ENCODE measurements at places on chromosomes 1 and 21.

GRCh38 chr1:34406833-34407539, 230.3 kb downstream of the C1orf94 start:
- DNase-seq = no peak

- DNase-seq = no peak
Measured at GRCh38 chr1:156527584-156527983, 27.0 kb upstream of the MEF2D start.

- no peak for DNase-seq
Measured at GRCh38 chr1:110687250-110687649, 12.5 kb upstream of the KCNA3 start.

- no peak for DNase-seq
Measured at GRCh38 chr1:197073978-197074377, 6.9 kb upstream of the F13B start.

GRCh38 chr1:230842801-230843200, 25.5 kb downstream of the C1orf198 start:
- DNase-seq = no peak

- DNase-seq = no peak
Measured at GRCh38 chr1:65813956-65814355, 21.3 kb downstream of the PDE4B start.

- DNase-seq = no peak
Measured at GRCh38 chr1:171663854-171664575, 11.5 kb upstream of the MYOC start.

- no peak for DNase-seq
Measured at GRCh38 chr1:246041360-246041759, 465.7 kb downstream of the SMYD3 start.

- no peak for DNase-seq
Measured at GRCh38 chr1:230536641-230537155, 105.6 kb upstream of the COG2 start.

DNA sequence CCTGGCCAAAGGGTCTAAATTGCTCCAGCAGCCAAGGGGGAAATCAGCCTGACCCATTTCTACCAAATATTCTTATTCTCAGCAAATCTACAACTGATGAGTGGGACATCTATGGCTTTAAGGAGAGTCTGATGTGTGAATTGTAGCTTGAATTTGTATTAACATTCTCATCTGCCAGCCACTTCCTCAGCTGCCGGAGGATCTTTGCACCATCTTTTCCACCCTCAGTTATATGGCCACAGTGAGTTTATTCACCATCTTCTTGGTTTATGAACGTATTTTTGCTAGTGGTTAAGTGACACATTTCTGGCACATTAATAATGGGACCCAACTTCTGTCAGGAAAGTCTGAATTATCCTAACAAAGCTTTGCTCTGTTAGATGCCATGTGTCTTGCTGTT, 69.6 kb downstream of the COLGALT2 start:
- DNase-seq = no peak

GRCh38 chr1:11541236-11541635, 62.3 kb downstream of the DISP3 start:
- no peak for DNase-seq

GRCh38 chr1:116178837-116179236, 67.6 kb downstream of the MAB21L3 start:
- DNase-seq = no peak

GRCh38 chr1:180646093-180646492, 14.3 kb downstream of the XPR1 start:
- no peak for DNase-seq

DNA sequence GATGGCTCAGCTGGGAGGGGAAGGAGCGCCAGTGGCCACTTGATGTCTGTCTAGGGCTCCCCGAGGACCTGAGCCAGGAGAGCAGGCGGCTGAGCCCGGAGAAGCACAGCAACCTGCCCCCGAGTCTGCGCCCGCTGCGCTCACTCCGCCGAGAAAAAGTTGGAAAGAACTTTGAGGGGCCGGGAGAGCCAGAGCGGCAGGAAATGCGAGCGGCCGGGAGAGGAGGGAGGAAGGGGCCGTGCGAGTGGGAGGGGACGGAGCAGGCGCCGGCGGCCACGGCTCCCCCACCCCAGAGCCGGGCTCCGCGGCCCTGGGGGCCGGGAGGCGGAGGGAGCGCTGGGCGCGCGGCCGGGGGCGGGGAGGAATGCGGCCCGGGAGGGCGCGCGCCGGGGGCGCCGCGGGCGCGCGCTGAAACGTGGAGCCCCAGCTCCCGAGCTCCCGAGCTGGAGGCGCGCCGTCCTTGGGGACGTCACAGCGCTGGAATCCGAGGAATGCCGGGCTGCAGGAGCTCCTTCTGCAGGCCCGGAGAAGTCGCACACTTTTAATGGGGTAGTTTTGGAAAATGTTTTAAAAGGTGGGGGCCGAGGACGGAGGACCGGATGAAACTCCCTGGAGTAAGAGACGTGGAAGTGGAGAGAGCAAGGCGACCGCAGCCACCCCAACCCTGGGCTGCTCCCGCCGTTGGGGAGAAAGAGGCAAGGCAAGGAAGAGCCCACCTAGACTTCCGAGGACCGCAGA, at the start of gene PTPN14:
TSS of gene PTPN14 (minus strand) at position 167 of the 738 bp plus-strand sequence. CDS start 86,799 bp downstream, outside the sequence.
- no peak for DNase-seq

All from activated CD4-positive, alpha-beta T cell treated with anti-CD3 and anti-CD28 coated beads, Interleukin-2, amount 50 U/mL, for 24 hours (primary cell).